ENCODE measurements at places on chromosomes 12 and 14.

DNA sequence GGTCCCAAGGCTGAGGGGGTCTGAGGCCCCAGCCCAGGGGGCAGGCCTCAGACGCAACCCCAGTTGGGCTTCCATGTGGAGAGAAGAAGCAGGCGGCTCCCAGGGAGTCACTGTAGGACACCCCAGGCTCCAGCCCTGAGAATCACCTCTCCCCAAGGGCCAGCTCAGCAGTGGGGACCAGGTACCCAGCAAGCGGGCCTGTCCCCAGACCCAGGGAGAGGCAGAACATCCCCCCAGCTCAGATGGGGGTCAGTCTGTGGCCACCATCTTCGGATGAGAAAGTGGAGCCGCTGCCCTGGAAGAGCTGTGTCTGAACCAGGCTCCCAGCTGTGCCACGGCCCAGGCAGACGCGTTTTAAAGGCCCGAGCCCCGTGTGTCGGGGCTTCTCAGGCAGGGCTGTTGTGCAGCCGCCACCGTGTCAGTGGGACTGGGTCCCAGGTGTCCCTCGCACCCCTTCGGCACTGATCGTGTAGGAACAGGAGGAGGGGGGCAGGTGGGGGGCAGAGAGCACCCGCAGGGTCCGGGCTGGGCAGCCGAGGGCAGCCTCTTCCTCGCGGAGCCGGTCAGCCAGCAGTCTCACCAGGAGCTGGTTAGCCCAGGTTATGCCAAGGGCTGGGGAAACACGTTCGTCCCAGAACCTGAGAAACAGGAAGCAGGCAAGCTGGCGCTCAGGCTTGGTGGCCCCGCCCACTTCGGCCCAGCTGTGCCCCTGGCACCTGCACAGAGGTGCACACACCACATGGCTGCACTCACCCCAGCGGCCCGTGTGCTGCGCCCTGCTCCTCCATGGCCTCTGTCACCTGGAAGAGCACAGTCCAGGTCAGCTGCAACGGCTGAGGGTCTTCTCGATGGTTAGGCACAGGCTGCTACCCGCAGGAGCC lies 16.6 kb downstream of the XRCC3 start:
- DNase-seq = no peak

DNA sequence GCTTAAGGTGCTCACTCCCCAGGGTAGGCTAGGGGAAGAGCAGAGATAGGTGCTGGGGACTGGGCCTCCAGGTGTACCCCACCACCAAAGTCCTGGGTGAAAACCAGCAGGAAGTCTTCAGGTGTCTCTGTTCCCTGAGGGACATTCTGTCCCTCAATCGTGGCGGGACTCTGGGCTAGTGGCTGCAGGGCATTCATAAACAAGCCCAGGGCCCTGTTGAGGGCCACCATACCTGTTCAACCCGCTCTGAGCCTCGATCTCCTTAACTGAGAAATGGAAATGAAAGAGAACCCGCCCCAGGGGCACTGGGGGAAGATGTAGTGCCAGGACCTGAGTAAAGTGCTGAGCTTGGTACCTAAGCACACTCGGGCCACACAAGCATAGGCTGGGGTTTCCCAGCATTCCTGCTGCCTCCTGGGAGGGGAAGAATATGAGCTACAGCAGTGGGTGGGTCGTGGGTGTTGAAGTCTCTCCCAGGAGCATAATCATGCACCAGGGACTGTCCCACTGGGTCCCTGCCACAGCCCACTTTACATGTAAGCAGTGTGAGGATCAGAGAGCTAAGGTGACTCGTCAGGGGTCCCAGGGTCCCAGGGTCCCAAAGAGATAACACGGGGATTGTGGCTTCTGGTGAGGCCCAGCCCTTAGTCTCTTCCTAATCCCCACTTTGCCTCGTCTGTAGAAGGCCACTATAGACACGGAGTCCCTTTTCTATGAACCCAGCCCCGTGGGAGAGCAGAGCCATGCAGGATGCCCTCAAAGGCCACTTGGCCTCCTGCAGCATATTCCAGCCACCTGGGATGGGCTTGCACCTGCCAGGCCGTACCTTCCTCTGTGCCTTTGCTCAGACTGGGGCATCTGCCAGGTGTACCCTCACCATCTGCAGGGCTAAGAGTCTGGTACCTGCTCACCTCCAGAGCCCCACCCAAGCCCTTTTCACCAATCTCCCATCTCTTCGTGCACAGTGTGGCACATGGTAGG lies 14.4 kb downstream of the FAM222A start:
- no peak for DNase-seq

- no peak for DNase-seq
These were observed 35.0 kb downstream of the GALNT9 start for GRCh38 chr12:132294121-132295034.

DNA sequence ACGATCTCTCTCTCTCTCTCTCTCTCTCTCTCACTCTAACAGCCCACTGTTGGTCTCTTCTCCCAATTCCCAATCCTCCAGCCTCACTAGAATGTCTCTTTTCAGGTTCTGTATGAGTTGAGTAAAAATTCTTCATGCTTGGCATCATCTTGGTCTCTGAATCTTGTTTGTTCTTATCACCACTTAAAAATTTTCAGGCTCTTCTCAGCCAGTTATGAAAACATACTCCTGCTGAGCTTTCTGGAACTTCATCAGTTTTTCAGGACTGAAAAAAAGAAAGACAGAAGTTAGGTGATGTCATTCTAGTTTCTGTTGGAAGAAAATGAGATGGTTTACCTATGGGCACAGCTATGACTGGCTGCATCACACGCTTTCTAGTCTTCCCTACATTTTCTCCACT lies 11.5 kb upstream of the IL22 start:
- DNase-seq = no peak

DNA sequence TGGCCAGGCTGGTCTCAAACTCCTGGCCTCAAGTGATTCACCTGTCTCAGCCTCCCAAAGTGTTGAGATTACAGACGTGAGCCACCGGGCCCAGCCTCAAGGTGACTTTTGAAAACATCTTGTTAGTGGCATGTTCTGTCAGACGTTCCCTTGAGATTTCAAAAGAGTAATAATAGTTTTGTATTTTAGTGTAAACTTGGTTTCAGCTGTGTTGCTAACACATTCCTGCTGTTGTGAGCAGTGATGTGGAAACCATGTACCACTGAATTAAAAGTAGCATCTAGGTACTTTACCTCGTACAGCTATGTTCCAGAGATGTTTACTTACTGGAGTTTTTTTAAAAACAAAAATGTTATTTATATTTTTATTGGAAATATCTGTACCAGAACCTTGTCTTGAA lies 111.3 kb downstream of the AEBP2 start:
- no peak for DNase-seq
